A549 treated with GW870086 at 1 μM for 4 hours (cell line): ENCODE measurements at places on chromosomes 3 and 15. TPM values are rescaled to one million over a fixed set of nuclear protein-coding genes. Genes with fewer than 3 reads are reported as not detected.

Gene PAQR5
- 88.0 to 124 TPM (median 110 TPM) in 5 replicates for total RNA-seq

Gene HTR3E
- not detected in 5 replicates for total RNA-seq

Gene SKIC8
- total RNA-seq, result 77.4 to 115 TPM (median 86.8 TPM) in 5 replicates

Gene ATP13A5
- total RNA-seq, result not detected in 5 replicates

Gene GOLGA6L22
- total RNA-seq, result not detected in 5 replicates

Gene C3orf22
- not detected in 5 replicates for total RNA-seq

Gene WDR5B
- 2.9 to 3.9 TPM (median 3.5 TPM) in 5 replicates for total RNA-seq

Gene PLCL2
- total RNA-seq, result 4.8 to 6.4 TPM (median 4.9 TPM) in 5 replicates

Gene CD80
- total RNA-seq, result not detected in 5 replicates

Gene AQR
- 23.9 to 34.9 TPM (median 34.4 TPM) in 5 replicates for total RNA-seq

Gene RASGRF1
- 0.10 to 0.36 TPM (median 0.30 TPM) in 5 replicates for total RNA-seq

Gene PPP1R2
- total RNA-seq, result 13.9 to 21.9 TPM (median 18.6 TPM) in 5 replicates

Gene GREM1
- total RNA-seq, result 4.7 to 8.9 TPM (median 6.2 TPM) in 5 replicates

Gene CYP1A2
- 0.05 TPM in 1 of 5 replicates, not detected in the others for total RNA-seq

Gene VPS39
- total RNA-seq, result 14.3 to 17.9 TPM (median 15.7 TPM) in 5 replicates

Gene CYP11A1
- not detected in 5 replicates for total RNA-seq

Gene CORO2B
- 1.9 to 3.2 TPM (median 2.4 TPM) in 5 replicates for total RNA-seq

Gene WNT7A
- total RNA-seq, result 0.06 to 0.19 TPM (median 0.07 TPM) in 5 replicates

Gene NCKIPSD
- total RNA-seq, result 7.4 to 9.7 TPM (median 8.5 TPM) in 5 replicates

Gene AMT
- 0.19 to 0.60 TPM (median 0.42 TPM) in 5 replicates for total RNA-seq

Gene RSL24D1
- total RNA-seq, result 91.4 to 104 TPM (median 101 TPM) in 5 replicates

Gene DNASE1L3
- 0.35 TPM in 1 of 5 replicates, not detected in the others for total RNA-seq

Gene ALDH1L1
- 0.08 to 0.24 TPM (median 0.15 TPM) in 5 replicates for total RNA-seq

Gene PLSCR2
- total RNA-seq, result not detected in 5 replicates

Gene OR5H15
- not detected in 5 replicates for total RNA-seq

Gene SPTSSB
- total RNA-seq, result 0.10 TPM in 1 of 5 replicates, not detected in the others

Gene PLS1
- total RNA-seq, result 9.1 to 13.0 TPM (median 12.0 TPM) in 5 replicates

Gene EXD1
- 0.16 to 0.33 TPM (median 0.27 TPM) in 3 of 5 replicates, not detected in the others for total RNA-seq

Gene PIERCE2
- 2.5 to 4.0 TPM (median 3.6 TPM) in 5 replicates for total RNA-seq
